ENCODE measurements at places on chromosomes 4 and X. TPM values are rescaled to one million over a fixed set of nuclear protein-coding genes. Genes with fewer than 3 reads are reported as not detected.
A peak's percentile ranks its signal among the peaks of the same experiment; 100 is the strongest.

- peak; percentile 65 for DNase-seq
Observed at GRCh38 chr4:138182838-138183426, 59.2 kb downstream of the SLC7A11 start.

DNA sequence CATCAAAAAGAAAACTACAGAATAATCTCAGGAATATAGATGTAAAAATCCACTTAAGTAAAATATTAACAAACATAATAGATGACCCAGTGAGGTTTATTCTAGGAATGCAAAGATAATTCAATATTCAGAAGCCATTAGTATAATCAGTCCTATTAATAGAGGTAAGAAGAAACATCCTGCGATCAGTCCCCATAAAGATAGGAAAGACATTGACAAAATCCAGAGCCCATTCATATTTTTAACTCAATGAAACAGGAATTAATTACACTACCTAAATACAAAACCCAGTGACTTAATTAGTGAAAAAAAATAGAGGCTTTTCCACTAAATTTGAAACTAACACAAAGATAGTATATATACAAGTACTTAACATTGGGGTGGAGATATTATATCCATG, 321.4 kb upstream of the INTU start:
- no peak for DNase-seq

Gene HMGB3
- polyA plus RNA-seq: 121 TPM

DNA sequence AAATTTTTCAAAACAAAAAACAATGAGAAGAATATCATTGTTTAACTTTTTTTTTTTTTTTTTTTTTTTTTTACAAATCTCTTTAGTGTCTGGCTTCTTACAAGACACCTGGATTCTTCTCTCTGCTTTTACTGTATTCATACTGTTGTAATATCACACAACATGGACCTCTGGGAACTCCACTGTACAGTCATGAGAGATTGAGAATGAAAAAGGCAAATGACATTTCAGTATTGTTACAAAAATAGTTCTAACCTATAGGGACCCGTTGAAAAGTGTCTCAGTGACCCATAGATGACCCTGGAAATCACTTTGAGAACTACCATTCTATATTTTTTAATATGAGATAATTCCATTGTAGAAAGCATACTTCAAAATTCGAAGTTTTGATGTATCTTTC, 124.4 kb downstream of the SLIT2 start:
- no peak for DNase-seq

- DNase-seq: no peak
Observed at GRCh38 chrX:118536204-118536603, 40.6 kb downstream of the DOCK11 start.

Gene CT45A2
- not detected for polyA plus RNA-seq

DNA sequence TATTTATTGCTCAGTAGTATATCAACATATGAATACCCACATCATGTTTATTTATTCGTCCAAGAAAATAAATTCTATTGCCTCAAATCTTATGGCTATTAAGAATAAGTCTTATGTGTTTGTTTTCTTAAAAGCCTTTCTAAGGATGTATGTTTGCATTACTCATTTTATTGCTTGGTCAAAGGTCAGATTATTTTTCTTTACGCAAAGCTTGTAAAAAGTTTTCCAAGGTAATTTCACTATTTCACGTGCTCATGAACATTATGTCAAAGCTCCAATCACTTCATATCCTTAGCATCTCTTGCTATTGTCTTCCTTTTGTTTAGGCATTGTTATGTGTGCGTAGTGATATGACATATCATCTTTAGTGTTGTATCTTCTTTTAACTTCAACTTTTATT, 258.5 kb upstream of the FSTL5 start:
- no peak for DNase-seq

- no peak for DNase-seq
Observed at GRCh38 chr4:151287409-151287808, 10.4 kb downstream of the PRSS48 start.

GRCh38 chrX:15512401-15512965, 11.9 kb downstream of the BMX start:
- DNase-seq: no peak

GRCh38 chr4:124092541-124092984, 620.0 kb downstream of the ANKRD50 start:
- DNase-seq: no peak

DNA sequence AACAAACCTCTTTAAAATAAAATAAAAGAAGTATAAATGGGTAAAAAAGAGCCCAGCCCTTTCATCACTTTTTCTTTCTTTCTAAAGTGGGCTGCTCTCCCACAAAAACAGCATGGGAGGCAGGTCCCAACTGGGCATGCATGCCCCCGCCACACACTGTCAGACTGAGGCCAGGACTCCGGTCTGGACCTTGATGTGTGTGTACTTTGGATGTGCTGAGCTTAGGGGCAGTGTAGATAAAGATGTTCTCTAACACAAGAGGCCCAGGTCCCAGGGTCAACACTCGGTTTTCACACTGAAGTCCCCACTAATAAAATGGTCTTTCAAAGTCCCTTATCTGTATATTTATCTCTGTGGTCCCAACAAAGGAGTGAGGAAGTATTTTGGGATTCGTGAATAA, 44.4 kb downstream of the ADGRA3 start:
- no peak for DNase-seq

DNA sequence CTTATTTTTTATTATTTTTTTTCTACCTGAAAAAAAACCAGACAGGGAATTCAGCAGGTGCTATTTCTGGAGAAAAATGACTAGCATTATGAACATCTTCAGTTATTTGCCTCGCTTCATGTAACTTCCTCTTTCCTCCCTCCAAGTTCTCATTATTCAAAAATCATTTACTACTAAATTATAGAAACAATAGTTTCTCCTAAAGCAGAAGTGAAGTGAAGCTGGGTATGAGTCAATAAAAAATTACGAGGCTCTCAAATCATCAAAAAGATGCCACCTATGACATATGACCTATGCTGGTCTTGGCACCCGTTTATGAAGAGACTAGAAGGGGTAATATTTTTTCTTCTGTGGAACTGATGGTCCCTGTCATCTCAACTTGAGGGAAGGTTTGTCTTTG, 145.0 kb upstream of the AADAT start:
- DNase-seq: no peak

GRCh38 chrX:17440258-17440657, 65.3 kb downstream of the NHS start:
- DNase-seq: no peak

Gene SYNPO2
- 13.7 TPM for polyA plus RNA-seq

GRCh38 chr4:14445882-14446281, 556.4 kb upstream of the CPEB2 start:
- DNase-seq: no peak

GRCh38 chrX:23292354-23292987, 42.2 kb upstream of the PTCHD1 start:
- no peak for DNase-seq

Gene TEX13B
- polyA plus RNA-seq: not detected

Gene P2RY10
- 0.23 TPM for polyA plus RNA-seq

- no peak for DNase-seq
Observed at GRCh38 chr4:184104419-184105101, 113.1 kb downstream of the ENPP6 start.

- DNase-seq: no peak
Observed at GRCh38 chr4:36332023-36332781, 50.8 kb downstream of the DTHD1 start.

- DNase-seq: no peak
Observed at GRCh38 chrX:28108186-28108945, 127.1 kb upstream of the DCAF8L1 start.

DNA sequence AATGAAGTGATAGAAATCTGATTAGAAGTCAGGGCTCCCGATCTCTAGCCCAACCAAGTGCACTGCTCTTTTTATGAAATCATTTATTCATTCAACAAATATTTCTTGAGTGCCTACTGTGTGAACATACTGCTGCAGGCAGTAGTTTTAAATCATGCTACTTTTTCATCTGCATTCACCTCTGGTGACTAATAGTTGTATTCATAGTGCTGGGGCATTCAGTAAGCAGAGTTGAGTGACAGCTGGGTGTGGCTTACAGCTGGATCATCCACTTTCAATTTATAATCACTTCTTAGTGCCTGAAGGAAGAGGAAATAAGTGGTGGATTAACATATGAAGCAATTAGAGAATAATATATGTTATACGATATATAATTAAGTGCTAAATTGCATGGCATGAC, 94.1 kb upstream of the HPRT1 start:
- no peak for DNase-seq

Gene KLHL13
- polyA plus RNA-seq: 74.1 TPM

Gene IGSF1
- 24.2 TPM for polyA plus RNA-seq

Gene SPANXA1
- polyA plus RNA-seq: not detected

- peak; percentile 12 for DNase-seq
Observed at GRCh38 chrX:13515211-13515930, 54.0 kb upstream of the EGFL6 start.

- no peak for DNase-seq
Observed at GRCh38 chr4:182846036-182846435, 71.2 kb downstream of the DCTD start.

Gene FOXP3
- 1.0 TPM for polyA plus RNA-seq

Gene SCLT1
- 14.3 TPM for polyA plus RNA-seq

- DNase-seq: no peak
Observed at GRCh38 chr4:135411251-135411650, 1209.7 kb upstream of the PABPC4L start.

Gene METTL14
- polyA plus RNA-seq: 61.0 TPM

DNA sequence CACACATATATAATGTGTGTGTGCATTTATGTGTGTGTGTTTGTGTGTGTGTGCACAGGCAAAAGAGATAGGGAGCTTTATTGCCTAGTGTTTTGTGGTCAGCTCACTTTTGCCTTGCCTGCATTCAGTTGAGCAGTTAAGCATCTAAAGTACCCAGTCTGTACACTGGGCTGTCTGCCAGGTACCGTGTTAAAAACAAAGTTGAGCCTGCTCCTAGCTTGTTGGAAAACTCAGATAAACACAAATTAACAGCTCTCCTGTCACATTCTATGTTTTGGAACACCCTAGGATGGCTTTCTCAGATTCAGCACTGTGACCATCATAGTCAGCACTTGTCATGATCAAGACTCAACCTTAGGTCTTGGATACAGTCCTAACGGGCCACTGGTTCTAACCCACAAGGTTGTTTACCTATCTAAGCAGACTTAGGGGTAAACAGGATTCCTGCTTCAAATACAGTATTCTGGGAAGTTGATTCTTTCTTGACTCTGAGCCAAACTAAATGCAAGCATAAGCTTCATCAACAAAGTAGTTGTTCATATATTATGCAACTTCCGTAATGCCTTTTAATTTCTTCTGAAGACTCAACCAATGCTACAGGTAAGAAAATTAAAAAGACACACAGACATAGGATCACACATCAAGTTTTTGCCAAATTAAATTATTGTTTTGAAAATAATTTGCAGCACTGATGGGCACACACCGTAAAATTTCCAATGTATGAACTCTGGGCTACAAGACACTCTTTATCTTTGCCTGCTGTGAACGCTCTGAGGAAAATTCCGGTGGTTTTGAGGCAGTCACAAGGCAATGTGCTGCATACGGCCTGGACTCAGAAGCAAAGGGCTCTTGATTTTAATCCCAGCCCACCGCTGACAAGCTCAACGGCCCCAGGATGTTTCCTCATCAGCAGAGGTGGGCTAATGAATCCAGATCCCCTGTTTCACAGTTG, 11.3 kb upstream of the CD99 start:
- no peak for DNase-seq

Gene XIAP
- 34.7 TPM for polyA plus RNA-seq

Gene LDOC1
- 79.8 TPM for polyA plus RNA-seq

DNA sequence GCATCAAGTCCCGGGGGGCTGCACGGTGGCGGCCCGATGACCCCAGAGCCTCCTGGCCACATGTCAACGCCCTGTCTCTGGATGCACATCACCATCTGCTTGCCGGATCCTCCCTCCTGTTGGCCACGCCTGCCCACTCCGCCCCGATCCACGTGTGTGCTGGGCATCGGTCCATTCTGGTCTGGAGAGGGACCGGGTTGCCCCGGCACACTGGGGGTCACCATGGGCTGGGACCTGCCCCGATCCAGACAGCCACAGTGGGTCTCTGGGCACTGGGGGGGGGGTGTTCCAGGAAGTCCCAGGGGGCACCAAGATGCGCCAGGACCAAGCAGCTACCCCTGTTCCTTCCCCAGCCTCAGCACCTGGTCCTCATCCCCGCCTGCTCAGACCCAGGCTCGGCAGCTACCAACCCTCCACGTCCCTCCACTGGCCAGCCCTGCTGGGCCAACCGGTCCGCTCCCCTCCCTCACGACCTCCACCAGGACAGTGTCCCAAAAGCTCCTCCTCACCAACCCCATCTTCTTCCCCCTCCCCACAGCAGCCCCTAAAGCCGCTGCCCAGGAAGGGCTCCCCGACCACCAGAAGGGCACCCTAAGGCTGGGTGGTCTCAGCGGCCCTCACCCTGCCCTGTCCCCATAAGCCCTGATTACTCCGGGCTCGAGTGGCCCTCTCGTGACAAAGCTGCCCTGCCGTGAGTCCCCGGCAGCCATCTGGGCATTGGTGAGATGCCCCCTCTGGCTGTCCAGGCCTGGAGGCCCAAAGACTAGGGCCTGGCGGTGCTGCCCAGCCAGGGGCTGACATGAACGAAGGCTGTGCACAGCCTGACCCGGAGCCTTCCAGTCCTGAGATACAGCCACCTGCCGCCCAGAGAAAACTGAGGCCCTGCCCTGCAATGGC, 4.6 kb downstream of the CTBP1 start:
- DNase-seq: no peak

Gene ADRA2C
- polyA plus RNA-seq: 18.8 TPM

DNA sequence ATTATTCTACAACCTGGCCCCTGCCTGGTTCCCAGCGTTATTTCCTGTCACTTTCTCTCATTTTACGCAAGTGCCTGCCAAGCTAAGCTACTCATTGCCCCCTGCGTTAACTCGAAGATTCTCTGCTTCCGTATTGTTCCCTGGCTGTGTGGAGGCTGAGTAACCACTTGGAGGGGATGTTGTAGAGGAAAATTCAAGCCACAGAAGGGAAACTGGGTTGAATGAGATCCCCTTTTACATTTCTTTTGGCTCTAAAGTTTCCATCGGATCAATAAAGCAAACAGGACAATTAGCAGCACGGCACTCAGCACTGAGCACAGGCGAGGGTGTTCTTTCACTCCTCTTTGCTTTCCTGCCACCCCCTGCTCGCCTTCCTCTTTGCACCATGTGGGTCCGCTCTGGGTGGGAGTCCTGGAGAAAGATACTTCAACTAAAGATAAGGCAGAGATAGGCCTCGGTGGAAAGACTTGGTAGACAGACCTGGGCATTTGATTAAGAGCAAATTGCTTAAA, 4.2 kb upstream of the TMSB4X start:
- DNase-seq: no peak

DNA sequence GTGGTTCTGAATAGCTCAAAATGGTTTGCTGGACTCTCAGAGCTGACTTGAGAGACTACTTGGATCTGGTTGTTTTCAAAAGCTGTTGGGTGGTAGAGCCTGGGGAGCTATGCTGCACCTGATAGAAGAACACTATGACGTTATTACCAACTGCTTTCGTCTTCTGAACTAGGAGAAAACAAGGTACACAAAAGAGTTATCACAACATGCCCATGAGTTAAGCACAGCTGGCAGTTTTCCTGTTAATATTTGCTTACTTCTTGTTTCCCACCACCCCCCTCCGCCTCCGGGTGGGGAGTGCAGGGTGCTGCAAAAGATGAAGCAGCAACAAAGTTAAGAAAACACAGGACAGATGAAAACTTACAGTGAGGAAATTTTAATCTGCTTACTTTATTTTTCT, 69.1 kb downstream of the RASL11B start:
- no peak for DNase-seq

Gene CBR4
- 53.2 TPM for polyA plus RNA-seq

Gene RPL9
- polyA plus RNA-seq: 1,516 TPM

Gene BMPR1B
- polyA plus RNA-seq: 17.3 TPM

Gene SEC24B
- 42.3 TPM for polyA plus RNA-seq

Data from renal pelvis (tissue), 12 donors.